Small intestine (tissue), 16 donors: ENCODE measurements at places on chromosomes 11 and 22.

GRCh38 chr11:104206936-104207335 lies 43.0 kb upstream of the PDGFD start:
- no peak for DNase-seq

- no peak for DNase-seq
These were observed 213.6 kb upstream of the ZBED5 start for GRCh38 chr11:11071486-11071885.

- DNase-seq = no peak
These were observed 107.9 kb downstream of the C11orf58 start for GRCh38 chr11:16846305-16846704.

DNA sequence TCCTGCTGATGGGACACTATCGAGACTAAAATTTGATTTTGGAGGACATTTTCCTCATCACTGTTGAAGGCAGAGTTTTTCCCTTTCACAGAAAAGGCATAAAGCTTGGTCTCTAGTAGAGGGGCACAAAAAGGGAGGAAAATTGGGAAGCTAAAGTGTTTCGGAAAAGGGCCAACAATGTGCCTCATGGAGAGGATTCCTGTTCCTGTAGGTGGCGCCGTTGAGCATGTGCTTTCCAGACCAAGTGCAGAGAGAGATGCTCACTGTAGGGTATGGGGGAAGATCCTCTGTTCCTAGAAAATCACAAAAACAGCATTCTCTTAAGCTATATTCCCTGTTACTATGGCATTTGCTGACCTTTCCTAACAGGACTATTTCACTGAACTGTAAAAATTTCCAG lies 18.4 kb upstream of the OR4C5 start:
- DNase-seq = no peak

GRCh38 chr22:25759825-25760231 lies 17.8 kb downstream of the MYO18B start:
- DNase-seq = no peak

DNA sequence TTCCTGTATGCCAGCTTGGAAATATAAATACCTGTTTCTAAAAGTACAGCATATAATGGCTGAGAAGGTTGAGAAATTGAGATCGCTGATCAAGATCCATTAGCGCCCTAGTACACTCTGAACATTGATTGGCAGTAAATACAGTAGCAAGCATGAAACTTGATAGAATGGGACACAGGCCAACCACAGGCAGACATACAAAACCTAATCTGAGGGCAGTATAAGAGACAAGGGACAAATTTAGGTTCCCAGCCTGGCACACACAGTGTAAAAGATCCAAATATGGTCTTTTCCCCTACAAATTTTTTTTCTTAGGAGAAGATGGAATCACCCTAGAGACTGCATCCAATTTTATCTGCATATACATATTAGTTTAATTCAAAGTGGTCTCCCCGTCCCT lies 126.5 kb upstream of the ARHGAP42 start:
- no peak for DNase-seq
